Spleen (tissue), 13 donors: ENCODE measurements at places on chromosomes 12 and 14.

- no peak for DNase-seq
These were observed 41.8 kb downstream of the CPM start for GRCh38 chr12:68891141-68891540.

DNA sequence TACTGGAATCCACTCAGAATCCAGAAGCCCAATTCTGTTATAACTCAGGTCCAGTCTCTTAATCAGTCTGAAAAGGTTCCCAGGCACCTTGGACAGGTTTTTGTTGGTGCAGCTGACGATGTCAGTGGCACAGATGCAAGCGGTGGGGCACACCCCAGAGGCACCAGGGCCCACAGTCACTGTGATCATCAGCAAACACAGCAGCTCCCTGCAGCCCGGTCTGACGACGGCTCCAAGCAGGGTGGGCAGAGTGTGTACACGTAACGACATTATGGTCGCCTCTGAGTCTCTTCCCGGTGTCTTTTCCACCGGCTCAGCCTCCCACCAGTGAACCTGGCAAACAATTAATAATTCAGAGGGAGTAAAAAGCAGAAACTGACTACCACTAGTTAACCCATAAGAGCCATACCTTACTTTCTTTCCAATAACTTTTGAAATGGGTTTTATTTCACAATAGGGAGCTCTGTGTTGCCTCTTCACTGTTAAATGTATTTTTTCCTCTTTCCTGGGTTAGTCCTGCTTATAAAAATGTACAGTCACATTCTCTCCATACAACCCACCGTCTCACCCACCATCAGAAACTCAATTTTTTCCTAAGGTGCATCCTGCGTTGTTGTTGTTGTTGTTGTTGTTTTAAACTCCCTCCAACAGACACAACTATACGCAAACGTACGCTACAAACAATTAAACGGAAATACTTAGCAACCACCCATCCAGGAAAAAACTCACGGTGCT is 521 bp upstream of the PCED1B start:
- peak; percentile 84 for DNase-seq

GRCh38 chr12:116184763-116185162 is 92.7 kb downstream of the MED13L start:
- DNase-seq = no peak

DNA sequence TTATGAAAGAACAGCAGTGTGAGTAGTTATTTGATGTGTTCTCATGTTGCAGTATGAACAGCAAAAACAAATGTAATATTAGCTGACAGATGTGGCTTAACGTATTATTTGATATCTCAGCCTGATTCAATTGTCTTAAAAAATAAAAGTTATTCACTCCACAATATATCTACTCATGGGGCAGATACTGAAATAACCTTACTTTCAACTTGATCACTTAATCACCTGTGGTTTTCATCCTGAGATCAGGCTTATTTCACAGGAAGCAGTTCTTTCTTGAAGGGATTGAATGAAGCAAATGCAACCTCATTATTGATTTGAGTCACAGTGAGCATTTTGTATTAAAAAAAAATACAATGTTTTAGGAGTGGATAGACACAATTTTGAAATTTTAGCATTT is 90.3 kb downstream of the AKAP6 start:
- DNase-seq = no peak

DNA sequence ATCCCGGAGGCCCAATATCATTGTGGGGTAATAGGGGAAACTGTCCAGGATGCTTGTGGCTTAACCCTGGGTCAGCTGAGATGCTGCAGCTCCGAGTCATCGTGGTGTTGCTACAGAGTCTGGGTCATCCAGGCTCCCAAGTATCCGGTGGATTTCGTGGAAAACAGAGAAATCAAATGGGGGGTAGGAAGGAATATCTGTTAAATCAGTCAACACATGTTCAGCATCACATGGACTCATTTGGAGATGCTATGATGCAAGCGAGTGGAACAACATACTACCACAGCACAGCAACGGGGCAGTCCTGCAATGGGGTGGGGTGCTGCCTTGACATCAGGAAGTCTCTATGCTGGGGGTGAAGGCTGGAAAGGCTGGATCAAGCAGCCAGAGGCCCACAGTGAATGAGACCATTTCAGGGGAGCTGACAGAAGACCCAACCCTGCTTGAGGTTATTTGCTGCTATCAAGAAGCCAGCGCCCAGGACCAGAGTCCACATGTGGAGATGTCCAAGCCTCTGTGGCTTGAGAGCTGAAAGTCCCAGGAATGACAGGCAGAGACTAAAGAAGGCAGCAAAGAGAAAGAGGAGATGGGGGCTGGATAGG is 22.9 kb downstream of the VDR start:
- no peak for DNase-seq

- no peak for DNase-seq
These were observed 59.5 kb upstream of the CHGA start for GRCh38 chr14:92863286-92864080.

DNA sequence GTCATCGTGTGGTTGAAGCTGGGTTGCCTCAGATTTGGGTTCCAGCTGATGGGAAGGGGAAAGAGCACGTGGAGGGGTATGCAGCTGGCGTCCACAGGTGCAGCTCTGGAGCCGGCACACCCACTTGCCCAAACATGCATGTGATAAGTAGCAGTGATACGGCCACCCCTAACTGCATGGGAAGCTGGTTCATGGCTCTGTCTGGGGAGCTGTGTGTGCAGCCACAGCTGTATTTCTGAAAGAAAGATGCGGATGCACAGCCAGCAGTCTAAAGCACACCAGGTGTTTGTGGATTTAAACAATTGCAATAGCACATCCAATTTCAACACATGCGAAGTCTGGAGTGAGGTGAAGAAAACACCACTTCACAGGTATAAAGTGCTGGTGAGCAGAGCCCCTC is 181.4 kb downstream of the EFCAB11 start:
- no peak for DNase-seq

- no peak for DNase-seq
These were observed 55.1 kb upstream of the PELI2 start for GRCh38 chr14:56063131-56063530.

- no peak for DNase-seq
These were observed 11.1 kb upstream of the MARK3 start for GRCh38 chr14:103374121-103374520.

- DNase-seq = no peak
These were observed 110.9 kb upstream of the DNM1L start for GRCh38 chr12:32568228-32568627.

- no peak for DNase-seq
These were observed 40.9 kb upstream of the LHX5 start for GRCh38 chr12:113512568-113512967.

GRCh38 chr12:106917503-106917902 is 38.2 kb upstream of the TMEM263 start:
- DNase-seq = no peak

GRCh38 chr12:2287589-2287988 is 234.8 kb downstream of the CACNA1C start:
- no peak for DNase-seq

- no peak for DNase-seq
These were observed 61.9 kb downstream of the ZFP36L1 start for GRCh38 chr14:68730811-68731425.

- peak; percentile 100 for DNase-seq
These were observed at the start of gene SPSB2 for GRCh38 chr12:6873094-6874014. TSS of gene SPSB2 (minus strand) at chr12:6873303. CDS start at chr12:6872901, 402 bp downstream.

DNA sequence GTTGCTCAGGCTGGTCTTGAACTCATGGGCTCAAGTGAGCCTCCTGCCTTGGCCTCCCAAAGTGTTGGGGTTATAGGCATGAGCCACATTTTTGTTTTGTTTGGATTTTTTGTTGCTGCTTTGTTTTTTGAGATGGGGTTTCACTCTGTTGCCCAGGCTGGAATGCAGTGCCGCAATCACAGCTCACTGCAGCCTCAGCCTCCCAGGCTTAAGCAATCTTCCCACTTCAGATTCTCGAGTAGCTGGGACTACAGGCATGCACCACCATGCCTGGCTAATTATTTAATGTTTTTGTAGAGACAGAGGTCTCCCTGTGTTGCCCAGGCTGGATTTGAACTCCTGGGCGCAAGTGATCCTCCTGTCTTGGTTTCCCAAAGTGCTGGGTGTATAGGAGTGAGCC is 5.7 kb upstream of the PLEK2 start:
- DNase-seq = no peak

DNA sequence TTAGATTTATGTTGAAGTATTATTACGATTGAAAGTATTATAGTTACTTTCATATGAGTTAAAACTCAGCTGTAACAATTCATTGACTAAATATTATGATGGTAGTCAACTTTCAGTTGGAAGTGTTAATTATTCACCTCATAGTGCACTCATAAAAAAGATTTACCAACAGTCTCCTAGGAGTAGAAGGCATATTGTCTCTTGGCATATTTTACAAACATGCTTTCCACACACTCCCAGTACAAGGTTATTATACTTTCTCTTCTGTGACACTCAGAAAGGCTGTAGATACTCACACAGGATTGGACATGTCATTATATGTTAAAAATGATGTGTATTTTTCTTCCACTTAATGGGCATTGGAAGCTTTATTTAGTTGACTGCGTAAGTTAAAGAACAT is 147.1 kb downstream of the NPAS3 start:
- no peak for DNase-seq

- DNase-seq = no peak
These were observed 7.5 kb downstream of the LAG3 start for GRCh38 chr12:6779708-6780432.

GRCh38 chr12:93091886-93092648 is 163.0 kb upstream of the EEA1 start:
- DNase-seq = no peak

GRCh38 chr14:24613747-24614146 is 4.3 kb upstream of the GZMH start:
- DNase-seq = no peak

DNA sequence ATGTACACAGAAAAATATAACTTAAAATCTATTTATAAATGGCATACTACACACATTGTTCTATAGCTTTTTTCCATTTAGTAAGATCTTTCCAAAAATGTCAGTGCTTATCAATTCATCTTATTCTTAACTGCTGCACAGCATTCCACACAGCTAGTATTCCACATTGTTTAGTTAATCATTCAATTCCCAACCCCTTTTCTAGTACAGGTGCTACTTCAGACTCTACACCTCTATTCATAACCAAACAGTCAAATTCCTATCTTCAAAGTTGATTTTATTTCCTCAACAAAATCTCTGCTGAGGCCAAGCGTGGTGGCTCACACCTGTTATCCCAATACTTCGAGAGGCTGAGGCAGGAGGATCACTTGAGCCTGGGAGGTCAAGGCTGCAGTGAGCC is 12.3 kb upstream of the NEK9 start:
- DNase-seq = no peak

GRCh38 chr14:73460691-73461127 is 2.4 kb upstream of the NUMB start:
- DNase-seq = no peak

GRCh38 chr12:111991946-111992345 is 21.0 kb downstream of the TMEM116 start:
- no peak for DNase-seq

GRCh38 chr12:103656291-103656690 is 69.2 kb downstream of the STAB2 start:
- no peak for DNase-seq

DNA sequence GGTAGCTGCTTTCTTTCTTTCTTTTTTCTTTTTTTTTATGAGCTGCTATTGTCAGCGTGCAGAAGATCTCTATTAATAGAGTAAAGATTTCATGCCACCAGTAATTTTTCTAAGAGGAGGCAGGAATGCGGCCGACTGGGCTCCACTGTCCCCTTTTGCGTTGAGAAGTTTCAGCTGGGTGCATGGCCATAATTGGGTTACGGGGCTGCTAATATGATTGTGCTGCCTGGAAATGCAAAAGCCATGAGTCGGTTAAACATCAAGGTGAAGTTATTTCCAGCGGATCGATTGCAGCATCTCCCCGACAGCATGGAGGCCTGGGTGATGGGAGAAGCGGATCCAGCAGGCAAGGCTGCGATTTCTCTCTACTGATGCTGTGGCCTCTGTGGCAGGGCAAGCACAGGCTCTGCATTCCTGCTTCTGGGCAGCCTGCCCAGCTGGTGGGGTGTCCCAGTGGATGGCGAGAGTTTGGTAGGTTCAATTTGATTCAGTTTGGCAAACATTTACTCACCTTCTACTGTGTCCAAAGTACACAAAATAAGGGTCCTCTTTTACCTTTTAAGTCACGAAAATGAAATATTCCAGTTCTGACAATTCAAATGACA is 54.4 kb upstream of the PRMT8 start:
- no peak for DNase-seq

DNA sequence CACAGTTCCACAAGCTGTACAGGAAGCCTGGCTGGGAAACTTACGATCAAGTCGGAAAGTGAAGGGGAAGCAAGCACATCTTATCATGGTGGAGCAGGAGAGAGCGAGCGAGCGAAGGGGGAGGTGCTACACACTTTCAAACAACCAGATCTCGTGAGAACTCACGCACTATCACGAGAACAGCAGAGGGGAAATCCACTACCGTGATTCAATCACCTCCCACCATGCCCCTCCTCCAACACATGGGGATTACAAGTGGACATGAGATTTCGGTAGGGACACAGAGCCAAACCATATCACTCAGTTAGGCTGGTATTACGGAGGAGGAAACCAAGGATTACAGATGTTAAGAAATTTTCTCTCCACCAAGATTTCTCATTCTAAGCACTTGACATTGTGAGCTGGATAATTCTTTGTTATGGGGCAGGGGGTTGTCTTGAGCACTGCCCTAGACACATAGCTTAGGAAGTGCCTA is 262.0 kb upstream of the G2E3 start:
- DNase-seq = no peak

DNA sequence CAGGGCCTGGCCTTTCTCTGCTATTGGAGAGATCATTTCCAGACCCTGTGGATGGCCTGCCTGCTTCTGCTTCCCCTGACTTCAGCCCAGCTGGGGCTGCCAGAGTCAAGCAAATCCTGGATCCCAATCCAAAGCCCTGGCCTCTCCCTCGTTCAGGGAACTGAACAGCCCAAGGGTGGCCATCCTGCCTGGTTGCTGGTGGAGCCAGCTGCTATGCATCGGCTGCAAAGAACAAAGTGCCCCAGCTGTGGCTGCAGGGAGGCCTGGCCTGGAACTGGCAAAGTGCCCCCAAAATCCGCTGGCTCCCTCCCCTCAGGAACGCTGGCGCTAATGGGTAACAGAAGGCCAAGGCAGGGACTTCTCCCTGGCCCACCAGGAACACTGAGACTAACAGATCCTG is 56.4 kb downstream of the LRRC74A start:
- no peak for DNase-seq

DNA sequence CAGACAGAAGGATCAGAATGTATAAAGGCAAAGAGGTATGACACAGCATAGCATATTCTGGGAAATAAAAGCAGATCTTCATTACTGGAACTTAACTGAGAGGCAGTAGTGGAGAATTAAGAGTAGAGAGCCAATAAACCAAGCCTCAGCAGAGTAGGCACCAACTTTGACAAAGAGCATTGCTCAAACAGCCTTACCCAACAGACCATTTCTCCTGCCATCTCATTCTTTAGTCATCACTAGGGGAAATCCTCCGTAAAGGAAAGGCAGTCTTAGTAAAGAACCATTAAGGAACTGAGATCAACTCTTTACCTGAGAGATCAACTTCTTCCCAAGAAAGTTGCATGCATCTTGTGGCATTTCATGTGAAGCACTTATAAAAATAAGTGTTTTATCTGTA is 36.6 kb downstream of the SENP1 start:
- no peak for DNase-seq
